Cortex of kidney (tissue), 1 donor: ENCODE measurements at places on chromosomes 11 and 22.

GRCh38 chr11:83002053-83002452, 69.6 kb downstream of the RAB30 start:
- DNase-seq, result no peak

- DNase-seq, result no peak
These were observed 26.7 kb downstream of the ANKRD42 start for GRCh38 chr11:83220260-83220659.

DNA sequence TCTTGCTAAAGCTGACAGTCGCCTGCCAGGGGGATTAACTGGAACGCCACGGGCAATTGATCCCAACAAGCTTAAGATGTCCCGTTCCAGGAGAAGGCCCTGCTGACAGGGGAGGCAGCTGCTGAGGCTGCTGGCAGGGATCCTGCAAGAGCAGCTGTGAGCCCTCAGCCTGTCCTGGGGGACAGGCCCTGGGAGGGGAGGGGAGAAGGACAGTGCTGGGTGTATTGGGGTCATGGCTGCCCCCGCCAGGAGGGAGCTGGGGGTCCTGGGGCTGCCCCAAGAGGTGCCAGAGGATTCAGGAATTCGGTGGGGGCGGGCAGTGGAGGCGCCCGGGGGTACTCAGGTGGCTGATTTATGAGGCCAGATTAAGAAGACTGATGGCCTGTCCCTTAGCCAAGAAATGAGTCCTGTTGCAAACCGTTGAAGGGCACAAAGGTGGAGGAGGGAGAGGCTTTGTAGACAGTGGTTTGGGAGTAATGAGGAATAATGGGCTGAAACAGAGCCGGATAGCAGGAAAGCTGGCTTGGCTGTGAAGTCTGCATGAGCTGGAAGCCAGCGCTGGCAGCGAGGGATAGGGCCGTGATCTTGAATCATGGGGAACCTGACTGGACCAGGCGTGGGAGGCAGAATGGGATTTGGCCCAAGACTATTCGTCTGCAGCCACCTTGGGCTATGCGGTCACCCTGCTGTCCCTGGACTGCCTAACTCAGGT, 133.5 kb downstream of the CACNA1I start:
- DNase-seq, result no peak

DNA sequence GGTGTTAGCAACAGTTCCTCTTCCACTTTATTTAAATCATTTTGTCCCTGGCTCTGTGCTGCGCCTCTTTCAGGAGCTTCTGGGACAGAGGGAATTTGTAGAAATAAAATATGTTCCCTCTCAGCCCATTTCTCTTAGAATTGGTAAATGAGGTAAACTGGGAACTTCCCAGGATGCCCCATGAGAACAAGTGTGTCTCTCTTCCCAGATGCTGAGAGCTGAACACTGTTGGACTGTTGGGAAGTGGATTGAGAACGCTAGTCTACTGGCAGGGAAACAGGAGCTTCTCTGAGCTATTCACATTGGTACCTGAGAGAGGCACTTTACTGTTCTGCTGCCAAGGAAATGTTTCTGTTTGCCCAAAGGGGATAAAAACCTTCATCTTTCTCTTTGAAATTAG, 4.0 kb downstream of the CRY2 start:
- DNase-seq, result no peak

DNA sequence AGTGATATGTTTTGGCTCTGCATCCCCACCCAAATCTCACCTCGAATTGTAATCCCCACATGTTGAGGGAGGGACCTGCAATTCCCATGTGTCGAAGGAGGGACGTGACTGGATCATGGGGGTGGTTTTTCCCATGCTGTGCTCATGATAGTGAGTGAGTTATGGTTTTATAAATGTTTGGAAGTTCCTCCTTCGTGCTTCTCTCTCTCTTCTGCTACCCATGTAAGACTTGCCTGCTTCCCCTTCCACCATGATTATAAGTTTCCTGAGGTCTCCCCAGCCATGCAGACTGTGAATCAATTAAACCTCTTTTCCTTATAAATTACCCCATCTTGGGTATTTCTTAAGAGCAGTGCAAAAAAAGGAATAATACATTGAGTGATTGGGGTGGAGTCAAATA, 7.3 kb upstream of the CEP295 start:
- no peak for DNase-seq

DNA sequence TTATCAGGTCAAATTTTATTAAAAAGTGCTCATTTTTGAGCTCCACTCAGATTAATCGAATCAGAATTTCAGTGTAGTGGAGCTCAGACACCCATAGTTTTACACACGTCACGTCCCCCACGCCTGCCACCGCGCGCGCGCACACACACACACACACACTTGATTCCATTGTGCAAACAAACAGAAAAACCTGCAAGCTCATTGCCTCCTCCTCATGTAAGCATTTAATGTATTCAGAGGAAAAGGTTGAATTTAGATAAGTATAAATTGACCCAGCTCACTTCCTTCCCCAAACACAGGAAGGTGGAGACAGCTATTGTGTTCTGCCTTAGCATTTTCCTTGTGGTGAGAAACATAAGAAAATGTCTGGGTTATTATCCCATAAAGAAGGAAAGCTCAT, 336.7 kb downstream of the LUZP2 start:
- no peak for DNase-seq

GRCh38 chr11:65917434-65918210, 1.2 kb downstream of the C11orf68 start:
- DNase-seq, result no peak

DNA sequence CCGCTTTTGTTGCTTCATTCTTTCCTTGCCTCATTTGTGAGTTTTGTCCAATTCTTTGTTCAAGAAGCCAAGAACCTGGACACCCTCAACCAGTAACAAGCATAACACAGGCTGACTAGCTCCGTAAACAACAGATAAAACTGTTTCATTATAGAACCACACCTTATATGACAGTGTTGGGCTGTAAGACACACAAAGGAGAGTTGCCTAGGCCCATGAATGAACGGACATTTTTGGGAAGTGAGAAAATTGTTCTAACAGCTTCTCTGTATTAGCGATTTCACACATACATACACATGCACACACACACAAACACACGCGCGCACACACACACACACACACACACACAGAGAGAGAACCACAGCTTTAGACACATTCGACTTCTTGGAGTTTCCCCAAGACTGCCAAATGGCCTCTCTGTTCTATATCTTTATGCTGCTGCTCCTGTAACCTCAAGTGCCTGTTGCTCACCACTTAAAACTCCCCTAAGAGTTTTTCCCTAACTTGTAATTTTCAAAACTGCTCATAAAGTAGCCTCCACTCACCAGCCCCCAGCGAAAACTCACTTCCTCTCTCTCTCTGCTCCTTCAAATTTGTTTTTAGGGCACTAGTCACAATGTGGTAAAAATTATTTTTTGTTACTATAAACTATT, 35.9 kb downstream of the CTSC start:
- no peak for DNase-seq

DNA sequence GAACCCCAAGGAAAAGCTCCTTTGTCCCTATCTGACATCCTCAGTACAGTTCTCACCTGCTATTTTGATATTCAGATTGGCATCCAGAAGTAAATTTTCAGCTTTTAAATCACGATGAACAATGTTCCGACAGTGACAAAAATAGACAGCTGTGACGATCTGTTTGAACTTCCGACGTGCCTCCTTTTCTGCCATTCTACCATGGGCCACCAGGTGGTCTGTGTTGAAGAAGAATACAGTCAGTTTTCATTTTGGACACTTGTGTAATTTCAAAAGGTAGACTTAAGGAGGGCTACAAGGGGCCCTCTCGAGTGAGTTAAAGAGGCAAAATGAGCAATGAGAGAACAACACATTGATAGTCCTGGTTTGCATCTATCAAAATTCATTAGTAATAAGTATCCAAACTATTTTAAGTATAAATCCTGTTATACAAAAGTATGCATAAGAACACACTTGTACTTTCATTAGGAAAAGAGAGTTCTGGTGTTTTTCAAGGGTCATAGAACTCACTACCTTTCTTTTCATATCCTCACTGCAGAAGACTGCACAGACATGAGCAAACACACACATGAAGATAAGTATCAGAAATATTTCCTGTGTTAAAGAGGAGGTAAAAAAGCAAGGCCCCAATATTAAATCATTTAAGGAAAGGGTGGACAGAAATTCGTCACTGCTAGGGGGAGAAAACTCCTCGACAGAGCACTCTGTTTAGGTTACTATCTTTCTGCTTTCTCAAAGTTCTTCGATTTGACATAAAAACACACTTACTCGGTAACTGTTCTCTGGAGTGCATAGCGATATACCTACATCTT, 89.9 kb upstream of the APOA1 start:
- DNase-seq, result no peak

DNA sequence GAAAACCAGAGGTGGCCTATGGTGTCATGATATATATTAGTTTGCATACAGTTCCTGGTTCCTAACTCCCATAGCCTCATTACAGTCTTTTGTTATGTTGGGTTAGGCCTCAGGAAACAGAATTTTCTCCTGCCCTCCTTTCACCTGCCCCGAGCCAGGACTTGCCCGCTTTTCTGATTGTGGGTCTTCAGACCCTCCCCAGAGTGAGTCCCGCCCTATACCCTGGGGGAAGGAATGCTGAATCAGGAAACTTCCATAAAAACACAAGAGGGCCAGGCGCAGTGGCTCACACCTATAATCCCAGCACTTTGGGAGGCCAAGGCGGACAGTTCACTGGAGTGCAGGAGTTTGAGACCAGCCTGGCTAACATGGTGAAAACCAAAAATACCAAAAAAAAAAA, 70.9 kb downstream of the SLC35F2 start:
- no peak for DNase-seq

GRCh38 chr11:60769811-60770210, 13.1 kb downstream of the MS4A15 start:
- DNase-seq, result no peak

DNA sequence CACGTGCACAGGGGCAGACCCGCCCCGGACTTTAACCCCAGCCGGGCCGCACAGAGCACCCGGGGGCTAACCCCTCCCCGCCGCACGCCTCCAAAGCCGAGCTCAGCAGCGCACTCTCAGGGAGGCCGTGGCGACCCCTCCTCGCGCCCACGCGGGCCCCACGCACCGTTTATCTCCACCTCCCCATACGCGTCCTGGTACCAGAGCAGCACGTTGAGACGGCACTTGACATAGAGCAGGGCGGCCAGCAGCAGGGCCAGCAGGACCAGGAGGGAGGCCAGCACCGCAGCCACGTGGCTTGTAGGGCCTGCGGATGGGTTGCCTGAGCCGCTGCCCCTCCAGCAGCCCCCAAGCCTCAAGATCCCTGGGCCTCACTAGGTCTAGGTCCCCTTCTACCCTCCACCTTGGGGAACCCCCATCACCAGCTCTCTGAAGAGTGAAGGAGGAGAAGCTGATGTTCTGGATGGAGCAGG, 7.1 kb downstream of the SIGIRR start:
- no peak for DNase-seq

DNA sequence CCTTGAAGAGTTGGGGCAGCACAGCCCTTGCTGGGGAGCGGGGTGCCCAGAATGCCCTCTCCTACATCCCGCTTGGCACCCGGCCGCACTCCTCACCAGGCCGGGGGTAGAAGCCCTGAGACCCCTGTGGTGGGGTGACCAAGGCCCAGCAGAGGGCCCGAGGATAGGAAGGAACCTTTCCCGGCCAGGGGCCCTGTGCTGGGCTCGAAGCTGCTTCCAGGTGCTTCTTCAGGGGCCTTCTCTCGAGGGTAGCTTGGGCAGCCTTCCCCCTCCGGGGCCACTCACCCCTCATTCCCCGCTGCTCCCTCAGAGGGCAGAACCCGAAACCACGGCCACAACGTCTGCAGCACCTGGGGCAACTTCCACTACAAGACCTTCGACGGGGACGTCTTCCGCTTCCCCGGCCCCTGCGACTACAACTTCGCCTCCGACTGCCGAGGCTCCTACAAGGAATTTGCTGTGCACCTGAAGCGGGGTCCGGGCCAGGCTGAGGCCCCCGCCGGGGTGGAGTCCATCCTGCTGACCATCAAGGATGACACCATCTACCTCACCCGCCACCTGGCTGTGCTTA, 752 bp downstream of the MUC2 start:
- no peak for DNase-seq

GRCh38 chr11:30580573-30580972, 5.6 kb downstream of the MPPED2 start:
- DNase-seq, result no peak

- DNase-seq, result no peak
These were observed 108.2 kb upstream of the CD44 start for GRCh38 chr11:35030716-35031213.

DNA sequence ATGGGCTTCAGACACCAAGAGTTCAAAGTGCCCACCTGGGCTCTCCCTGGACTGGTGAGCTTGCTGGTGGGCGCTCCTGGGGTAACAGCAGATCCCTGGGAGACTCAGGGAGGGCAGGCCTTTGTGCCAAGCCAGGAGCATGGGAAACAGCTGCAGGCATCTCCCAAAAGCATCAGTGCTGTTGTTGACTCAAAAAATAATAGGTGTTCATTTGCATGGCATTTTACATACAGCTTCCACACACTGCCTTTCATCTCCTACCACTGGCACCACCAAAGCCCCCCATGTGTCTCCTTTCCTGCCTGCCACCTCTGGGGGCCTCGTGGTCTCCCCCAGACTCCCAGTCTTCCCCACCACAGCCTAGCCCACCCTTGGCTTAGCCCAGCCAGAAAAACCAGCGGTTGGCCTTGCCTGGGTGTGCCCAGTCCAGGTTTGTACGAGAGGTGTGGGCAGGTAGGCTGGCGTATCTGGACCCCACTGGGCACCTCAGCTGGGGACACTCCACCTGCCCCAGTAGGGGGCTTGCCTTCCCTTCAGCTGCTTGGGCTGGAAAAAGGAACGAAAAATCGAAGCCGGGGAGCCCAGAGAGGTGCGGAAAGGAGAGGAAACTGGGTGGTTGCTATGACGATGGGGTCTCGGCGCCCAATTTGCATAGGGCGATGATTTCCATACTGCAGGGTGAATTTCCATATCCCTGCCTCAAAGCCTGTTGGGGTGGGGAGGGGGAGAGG, 15.0 kb downstream of the POU2F3 start:
- DNase-seq, result no peak

DNA sequence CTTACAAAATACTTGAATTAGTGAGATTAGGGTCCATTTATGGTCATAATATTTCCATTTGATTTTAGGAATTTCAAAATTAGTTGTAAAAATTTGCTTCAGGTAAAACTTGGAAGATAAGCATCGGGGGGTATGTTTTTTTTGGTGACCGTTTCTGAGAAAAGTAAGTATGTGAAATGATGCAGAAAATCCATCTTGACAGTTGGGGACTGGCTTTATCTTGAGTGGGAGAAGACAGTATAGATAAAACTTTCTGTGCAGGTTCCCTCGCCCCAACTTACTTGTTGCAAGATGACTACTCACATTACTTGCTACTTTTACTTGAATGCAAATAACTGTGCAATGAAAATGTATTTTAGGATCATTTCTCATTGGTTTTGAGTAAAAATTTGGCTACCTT, 49.5 kb downstream of the DNAJC24 start:
- no peak for DNase-seq

- no peak for DNase-seq
These were observed 767.0 kb downstream of the NTM start for GRCh38 chr11:132137289-132137980.
